Activated CD8-positive, alpha-beta memory T cell treated with anti-CD3 and anti-CD28 coated beads, Interleukin-2, amount 50 U/mL, for 48 hours (primary cell): ENCODE measurements at places on chromosomes 3 and 15.

GRCh38 chr15:70036585-70037291, 61.0 kb downstream of the TLE3 start:
- DNase-seq = no peak

- DNase-seq = no peak
These were observed 3.1 kb downstream of the RBP2 start for GRCh38 chr3:139473155-139473771.

GRCh38 chr3:119315600-119316312, 21.6 kb downstream of the ARHGAP31 start:
- no peak for DNase-seq

- peak; percentile 71 for DNase-seq
These were observed 28.4 kb upstream of the SMAD6 start for GRCh38 chr15:66673410-66674322.

- no peak for DNase-seq
These were observed 113.9 kb downstream of the ABI3BP start for GRCh38 chr3:100879195-100879810.

- no peak for DNase-seq
These were observed 1.8 kb downstream of the PML start for GRCh38 chr15:73996267-73996666.

- DNase-seq = peak; percentile 94
These were observed at the start of gene AP3S2 for GRCh38 chr15:89893696-89894447. Gene AP3S2, minus strand, starts transcription at chr15:89893994. Its CDS starts 45 bp downstream, at chr15:89893949.

DNA sequence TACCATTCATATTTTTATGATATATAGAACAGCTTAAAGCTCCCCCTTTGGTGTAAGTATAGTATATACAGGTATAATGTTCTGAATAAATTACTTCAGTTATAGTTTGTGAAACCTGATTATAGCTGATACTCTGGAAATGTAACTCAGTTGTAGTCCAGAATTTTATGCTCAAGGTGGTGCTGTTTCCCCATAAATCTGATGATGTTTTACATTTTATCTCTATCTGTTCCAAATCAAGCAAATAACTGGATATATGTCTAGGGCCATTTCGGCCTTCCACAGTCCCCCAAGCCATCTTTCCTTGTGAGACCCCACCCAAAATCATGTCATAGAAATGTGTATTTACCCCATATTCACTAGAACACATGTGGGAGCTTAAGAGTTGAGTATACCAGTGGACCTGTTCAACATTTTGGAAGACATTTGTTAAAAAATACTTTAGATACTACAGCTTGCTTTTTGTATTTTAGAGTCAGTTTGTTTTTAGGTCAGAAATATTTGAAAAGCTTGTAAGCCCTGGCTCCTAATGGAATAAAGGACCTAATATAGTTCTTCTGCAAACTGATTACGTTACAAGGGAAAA, 107.1 kb downstream of the ATG7 start:
- no peak for DNase-seq
